Fibroblast of skin of back (primary cell): ENCODE measurements at places on chromosomes 12 and 14.

GRCh38 chr12:85784096-85784720 lies 52.0 kb downstream of the RASSF9 start:
- DNase-seq = peak; percentile 48

DNA sequence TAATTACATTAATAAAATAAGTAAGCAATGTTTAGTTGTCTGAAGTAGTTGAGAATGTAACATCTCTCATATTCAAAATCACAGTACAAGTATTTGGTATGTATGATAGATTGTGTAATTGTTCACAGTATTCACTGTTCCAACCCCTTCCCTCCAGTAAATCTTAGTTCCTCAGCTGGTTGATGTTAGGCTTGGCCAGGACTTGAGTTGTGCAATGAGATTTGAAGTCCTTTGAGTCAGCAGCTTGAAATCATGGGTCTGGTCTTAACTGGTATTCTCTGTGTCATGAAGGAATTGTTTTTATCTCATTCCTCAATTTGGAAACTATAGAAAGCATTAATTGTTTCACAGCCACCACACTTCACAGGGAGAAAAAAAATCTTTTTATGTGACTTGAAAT lies 477.1 kb downstream of the FSCB start:
- DNase-seq = no peak

GRCh38 chr12:132161036-132161781 lies 17.0 kb downstream of the NOC4L start:
- DNase-seq = peak; percentile 39

DNA sequence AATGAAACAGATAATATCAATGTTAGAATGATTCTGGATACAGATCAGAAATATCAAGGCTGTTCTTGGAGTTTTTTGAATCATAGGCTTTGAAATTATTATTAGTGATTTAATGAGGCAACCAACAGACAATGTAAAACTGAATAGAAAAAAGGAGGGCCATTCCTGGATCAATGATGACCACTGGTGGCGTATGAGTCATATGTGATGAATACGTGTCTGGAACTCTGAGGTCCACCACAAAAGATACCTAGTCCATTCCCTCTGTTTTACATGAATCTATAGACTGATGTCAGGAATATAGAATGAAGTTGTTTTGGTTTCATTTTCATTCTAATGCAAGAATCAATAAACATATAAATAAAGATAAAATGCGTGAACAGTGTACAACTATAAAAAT lies 78.3 kb upstream of the RTL1 start:
- DNase-seq = peak; percentile 73

DNA sequence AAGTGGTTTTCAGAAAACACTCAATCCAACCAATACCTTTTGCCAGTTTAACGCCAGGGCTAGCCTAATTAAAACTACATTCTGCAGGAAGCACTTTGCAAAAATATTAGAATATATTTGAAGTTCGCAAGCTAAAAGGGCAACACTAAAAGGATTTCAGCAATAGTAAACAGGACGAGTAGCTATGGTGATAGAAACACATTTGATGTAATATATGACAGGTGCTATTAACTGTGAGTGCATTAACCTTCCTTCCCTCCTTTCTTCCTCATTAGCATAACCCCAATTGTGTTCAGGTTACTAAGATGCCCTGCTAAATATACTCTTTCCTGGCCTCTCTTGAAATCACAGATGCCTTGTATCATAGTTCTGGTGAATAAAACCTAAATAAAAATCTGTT lies 85.6 kb upstream of the TMCC3 start:
- no peak for DNase-seq

GRCh38 chr14:23727566-23728335 lies 91.6 kb downstream of the DHRS2 start:
- DNase-seq = peak; percentile 76

DNA sequence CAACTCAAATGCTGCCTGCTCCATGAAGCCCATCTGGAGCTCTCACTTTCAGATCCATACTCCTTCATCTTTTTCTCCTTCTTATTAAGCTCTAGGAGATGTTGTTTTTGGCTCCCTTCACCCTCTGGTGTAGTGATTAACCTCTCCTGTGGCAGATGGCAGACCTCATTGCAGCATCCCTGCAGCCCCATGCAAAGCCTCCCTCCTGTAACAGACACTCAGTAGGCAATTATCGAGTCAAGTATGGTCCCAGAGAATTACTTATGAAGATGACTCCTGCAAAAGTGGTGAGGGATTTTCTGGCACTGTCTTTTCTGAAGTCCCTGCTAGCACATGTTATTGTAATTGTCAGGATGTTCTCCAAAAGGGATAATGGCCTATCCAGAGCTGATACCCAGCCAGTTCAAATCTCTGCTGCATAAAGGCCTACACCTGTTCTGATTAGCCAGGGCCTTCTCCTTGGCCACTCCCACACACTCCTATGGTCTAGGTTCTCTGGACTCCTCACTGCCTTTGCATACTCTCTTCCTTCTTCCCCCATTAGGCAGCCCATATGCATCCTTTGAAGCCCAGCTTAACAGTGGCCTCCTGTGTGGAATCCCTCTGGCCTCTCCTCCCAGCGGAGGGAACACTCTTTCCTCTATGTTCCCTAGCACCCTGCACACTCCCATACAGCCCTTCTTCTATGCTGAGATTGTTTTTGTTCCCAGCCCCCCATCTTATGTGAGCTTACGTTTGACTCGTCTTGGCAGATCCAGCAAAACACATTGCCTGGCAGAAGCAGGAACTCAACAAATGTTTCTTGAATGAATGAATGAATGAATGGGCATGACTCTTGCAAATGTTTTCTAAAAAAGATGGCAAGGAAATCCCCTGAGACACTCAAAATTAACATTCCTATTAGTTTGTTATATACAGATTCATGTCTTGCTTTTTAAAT lies 43.9 kb upstream of the MDM1 start:
- DNase-seq = peak; percentile 34

DNA sequence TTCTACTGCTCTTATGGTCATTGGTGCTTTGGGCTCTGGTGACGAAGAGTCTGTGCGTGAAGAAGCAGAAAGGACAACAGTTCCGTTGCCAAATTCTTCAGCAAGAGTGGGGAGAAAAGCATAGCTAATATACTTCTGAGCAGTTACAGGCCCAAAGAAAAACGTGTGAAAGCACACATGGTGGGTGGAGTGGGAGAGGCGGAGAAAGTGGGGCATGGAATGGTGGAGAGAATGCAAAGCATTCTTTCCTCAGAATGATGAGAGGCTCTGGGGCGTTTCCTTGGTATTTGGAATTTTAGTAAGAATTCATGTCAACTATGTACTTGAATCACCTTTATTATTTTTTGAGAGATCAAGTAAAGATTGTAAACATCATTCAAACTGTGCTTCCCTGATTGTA lies 396.1 kb downstream of the NAV3 start:
- DNase-seq = peak; percentile 20

- DNase-seq = no peak
Measured at GRCh38 chr12:47766502-47767215, 6.4 kb upstream of the SLC48A1 start.

GRCh38 chr12:103387385-103387784 lies 108.4 kb downstream of the C12orf42 start:
- DNase-seq = no peak

DNA sequence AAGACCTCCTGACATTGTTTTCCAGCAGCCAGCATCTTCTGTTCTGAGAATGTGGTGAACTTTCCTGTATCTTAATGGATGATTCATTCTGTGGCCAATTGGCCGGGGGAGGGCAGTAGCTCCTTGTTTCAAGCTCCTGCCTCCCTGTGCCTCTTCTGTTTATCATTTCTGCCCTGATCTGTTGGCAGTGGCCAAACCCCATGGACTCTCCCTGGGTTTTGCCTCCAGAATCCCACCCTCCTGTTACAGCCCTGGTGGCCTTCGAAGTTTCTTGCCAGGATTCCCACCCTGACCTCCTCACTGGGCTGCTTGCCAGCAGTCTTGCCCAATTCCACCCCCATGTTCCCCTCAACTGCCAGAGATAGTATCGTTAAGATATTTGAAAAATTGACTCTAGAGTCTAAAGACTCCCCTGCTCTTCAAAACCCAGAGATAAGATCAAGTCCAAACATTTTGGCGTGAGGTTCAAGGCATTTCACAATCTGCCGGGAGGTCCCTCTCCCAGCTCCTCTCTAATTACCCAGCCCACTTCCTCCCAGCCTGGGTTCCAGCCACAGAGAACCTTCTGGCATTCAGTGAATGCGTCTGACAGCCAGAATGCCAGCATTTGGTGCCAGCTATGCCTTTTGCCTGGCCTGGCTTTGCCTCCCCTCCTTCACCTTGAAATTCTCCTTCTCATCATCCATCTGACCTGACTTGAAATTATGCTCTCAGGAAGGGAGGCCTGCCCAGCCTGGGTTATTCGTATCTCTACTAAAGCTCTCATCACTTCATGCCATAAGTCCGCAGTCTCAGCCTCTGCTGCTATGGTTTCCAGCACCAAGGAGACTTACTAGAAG lies 37.7 kb upstream of the TXNRD1 start:
- DNase-seq = peak; percentile 83

DNA sequence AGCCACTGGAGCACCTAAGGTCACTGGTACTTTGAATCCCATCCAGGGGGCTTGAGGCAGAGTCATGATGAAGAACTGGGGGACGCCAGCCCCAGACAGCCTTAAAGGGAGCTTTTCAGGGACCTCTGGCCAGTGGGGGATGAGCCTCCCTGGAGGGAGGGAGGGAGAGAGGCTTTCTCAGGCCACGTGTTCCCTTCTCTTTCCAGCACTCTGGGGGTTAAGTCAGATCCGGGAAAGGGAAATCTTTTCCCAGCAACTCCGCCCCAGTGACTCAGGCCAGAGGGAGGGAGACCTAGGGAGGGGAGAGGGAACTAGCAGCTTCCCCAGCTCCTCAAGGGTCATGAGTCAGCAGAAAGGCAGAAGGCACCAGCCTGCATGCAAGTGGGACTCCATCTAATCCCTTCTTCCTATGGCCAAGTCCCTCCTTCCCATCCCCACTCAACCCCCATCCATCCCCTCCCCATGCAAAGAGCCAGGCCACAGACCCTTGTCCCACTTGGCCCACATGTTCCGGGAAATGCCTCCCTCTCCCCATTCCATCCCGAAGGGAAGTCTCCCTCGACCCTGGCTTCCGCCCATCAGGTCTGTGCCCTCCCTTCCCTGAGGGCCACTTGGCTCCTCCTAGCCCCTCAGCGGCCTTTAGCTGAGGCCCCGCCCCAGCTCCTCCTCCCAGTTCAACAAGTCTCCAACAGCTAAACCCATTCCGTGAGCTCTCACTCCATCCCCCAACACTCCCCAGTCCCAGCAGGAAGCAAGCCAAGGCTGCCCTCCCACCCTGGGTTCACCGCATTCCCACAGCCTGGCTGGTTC lies 5.6 kb downstream of the TNFRSF1A start:
- DNase-seq = peak; percentile 100

DNA sequence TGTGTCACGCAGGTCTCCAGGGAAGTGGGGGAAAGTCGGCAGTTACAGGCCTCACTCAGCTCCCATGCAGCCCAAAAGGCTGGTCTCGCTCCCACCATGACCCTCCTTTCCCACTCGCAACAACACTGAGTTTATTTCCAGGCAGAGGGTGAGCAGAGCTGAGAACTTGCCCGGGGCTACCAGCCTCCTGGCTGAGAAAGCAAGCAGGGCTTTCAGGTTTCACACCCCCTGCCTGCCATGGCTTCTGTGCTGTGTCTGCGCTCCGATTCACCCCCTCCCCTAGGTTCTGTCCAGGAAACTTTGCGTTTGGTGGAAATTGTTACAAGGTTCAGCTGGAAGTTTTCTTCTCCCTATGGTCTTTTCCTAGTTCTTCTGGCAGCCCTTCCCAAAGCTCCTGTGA lies 17.1 kb downstream of the OR10G2 start:
- no peak for DNase-seq

- DNase-seq = no peak
Measured at GRCh38 chr14:93571275-93571674, 140.5 kb downstream of the UNC79 start.

GRCh38 chr12:15035185-15035584 lies 62.3 kb downstream of the PDE6H start:
- DNase-seq = no peak

DNA sequence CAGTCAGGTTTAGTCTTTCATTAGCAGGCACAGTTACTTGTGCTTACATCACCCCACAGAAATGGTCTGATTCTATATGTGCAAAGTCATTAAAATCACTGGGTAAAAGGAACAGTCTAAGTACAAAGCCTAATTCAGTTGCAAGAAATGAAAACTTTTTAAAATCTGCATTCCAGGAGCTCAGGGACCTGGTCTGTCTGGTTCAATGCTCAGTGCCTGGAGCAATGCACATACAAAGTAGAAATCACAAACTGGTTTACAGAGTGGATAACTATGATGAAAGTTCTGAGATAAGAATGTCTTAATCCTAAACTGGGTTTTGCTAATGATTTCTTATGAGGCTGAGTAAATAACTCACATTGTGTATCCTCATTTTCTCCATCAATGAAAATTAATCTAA lies 28.7 kb downstream of the LMNTD1 start:
- no peak for DNase-seq

DNA sequence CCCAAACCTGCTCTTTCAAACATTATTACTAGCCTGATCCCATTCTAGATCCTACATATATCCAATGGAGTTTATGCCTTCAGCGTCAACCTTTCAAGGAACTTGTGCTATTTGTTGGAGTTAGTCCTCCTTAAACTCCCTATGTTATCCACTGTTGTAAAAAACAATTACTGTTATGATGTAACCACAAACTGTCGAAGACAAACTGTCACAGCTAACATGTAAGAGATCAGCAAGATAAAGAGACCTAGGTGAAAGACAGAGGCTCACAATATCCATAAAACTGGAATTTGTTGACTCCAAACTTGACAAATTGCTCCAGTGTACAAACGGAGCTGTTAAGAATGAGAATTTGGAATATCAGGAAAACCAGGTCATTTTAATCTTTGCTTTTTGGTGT lies 70.7 kb downstream of the CDK17 start:
- no peak for DNase-seq

DNA sequence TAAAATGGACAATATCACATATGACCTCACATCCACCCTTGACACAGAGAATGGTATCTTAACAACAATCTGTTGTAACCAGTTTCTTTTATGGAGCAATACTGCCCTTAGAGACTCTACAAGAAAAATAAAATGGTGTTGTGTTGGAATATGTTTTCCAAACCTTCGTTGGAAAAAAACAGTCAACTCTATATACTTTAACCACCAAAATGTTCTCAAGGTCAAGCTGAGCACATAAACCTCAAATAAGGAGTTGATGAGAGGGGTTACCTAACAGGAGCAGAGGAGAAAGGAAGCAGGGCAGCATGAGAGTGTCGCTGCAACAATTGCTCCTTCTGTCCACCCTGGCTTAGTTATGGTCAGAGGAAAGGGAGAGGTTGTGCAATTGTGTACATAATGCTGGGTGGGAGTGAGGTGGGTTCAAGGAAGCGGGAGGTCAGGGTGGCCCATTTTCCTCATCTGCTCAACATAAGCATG lies 179.2 kb upstream of the BMP4 start:
- no peak for DNase-seq

GRCh38 chr12:106134294-106134949 lies 4.3 kb downstream of the NUAK1 start:
- DNase-seq = no peak

- peak; percentile 4 for DNase-seq
Measured at GRCh38 chr12:128609861-128610260, 213.9 kb downstream of the SLC15A4 start.
